ENCODE measurements at places on chromosomes 12 and 14.

- no peak for DNase-seq
These were observed 34.5 kb upstream of the GNG2 start for GRCh38 chr14:51825926-51826325.

DNA sequence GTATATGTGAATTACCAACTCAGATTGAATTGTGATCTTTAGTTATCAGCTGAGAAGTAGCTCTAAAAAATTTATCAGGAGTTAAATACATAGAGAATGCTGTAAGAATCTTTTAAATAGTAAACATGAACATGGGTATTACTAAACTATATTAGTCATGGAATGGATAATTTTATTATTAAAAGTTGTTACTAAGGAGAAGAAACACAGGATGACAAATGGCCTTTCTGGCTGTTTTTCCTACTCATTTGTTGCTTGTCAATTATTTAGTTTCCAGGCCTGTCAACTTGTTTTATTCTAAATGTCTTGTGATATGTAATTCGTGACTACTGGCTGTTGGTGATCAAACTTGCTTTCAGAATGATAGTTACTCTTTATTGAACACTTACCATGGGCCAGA lies 58.7 kb downstream of the KTN1 start:
- DNase-seq = no peak

DNA sequence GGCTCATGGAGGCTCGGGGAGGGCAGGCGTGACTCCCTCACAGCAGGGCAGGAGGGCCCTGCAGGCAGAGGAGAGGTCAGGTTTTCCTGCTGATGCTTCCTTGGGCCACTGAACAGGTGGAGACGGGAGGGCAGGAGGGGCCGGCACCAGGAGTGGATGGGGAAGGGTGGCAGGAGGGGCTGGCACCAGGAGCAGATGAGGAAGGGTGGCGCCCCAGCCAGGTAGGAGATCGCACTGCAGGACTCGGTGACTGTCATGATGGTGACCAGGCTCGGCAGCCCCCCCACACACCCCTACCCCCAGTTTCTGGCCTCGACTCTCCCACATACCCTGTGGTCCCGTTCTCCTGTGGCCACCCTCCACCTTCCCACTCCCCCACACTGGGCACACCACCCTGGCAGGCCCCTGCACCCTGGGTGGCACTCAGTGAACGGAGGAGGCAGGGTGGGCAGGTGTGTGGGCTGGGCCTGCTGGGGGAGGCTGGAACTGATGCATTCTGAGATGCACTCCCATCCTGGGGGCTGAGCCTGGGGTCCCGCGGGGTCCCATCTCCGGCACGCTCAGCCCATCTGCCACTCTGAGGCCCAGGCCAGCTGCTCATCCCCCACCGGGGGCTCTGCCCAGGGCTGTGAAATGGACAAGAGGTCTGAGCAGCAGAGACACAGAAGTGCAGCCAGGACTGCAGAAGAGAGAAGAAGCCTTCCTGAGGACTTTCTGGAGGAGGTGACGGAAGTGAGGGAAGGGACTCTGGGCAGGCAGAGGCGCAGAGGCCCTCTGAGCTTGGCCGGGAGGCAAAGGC lies 2.8 kb downstream of the NUDT14 start:
- no peak for DNase-seq

GRCh38 chr12:84874125-84874824 lies 38.3 kb downstream of the SLC6A15 start:
- peak; percentile 21 for DNase-seq

- no peak for DNase-seq
These were observed 519.8 kb upstream of the TMPO start for GRCh38 chr12:97995559-97995958.

DNA sequence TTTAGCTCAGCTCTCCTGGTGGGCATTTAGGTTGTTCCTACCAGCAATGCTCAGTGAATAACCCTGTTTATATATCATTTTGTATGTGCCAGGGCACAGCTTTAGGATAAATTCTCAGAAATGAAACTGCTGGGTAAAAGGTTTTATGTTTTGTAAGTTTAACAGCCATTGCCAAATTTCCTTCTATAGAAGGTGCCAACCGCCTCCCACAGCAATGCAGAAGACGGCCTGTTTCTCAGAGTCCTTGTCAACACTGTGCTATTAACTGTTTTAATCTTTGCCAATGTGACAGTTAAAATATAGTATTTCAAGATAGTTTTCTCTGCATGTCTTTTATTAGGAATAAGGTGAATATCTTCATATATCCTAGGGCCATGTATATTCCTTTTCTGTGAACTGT lies 65.0 kb downstream of the PPP1R13B start:
- DNase-seq = no peak

GRCh38 chr12:109529691-109530640 lies 43.3 kb downstream of the MMAB start:
- no peak for DNase-seq

DNA sequence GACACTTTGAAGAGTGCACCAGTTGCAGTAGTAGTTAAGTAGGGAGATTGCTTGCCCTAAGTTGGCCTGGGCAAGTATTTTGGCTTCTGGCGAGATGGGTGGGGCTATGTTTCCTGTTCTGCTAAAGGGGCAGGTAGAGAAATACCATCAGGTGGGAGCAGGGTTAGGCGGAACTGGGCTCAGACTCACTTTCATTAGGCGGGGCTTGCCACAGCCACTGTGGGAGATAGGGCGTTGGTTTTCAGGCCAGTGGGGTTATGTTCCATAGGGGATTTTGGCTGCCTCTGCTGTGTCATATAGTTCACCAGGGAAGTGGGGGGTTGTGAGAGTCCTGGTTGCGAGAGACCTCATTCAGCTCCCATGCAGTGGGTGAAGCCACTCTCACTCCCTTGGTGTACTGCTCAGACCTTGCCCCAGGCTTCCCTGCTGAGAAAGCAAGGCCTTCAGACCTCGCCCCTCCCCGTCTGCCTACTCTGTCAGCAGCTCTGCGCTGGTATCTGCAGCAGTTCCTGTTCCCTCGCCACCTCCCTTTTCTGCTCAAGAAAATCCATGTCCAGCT lies 43.3 kb downstream of the AEBP2 start:
- DNase-seq = no peak

DNA sequence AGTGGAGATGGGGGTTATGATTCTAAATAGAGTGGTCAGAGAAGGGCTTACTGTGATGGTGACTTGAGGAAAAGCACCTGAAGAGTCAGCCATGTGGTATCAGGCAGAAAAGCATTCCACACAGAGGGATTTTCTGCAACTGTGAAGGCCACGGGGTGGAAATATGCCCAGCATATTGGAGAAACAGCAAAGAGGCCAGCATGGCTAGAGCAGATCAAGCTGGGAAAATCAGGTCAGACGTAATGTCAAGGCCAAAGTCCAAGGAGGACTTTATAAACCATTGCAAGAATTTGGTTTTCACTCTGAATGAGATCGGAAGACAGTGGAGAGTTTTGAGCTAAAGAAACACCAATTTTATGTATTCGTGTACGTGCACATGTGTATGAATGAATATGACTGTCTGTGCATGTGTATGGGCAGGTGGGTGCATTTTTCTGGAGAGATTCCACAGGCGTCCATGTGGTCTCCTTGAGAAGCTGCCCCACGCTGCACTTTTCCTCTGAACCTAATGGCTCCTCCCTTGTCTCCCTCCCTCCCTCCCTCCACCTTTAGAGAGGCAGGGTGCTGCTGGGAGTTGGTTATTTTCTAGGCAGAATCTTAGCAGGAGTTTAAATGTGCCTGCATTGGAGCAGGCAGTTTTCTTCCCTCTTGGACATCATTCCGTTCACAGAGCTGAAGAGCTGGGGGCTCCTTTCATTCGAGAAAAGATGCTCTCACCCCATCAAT lies 97.4 kb upstream of the PPP4R3A start:
- no peak for DNase-seq

GRCh38 chr14:73995977-73996378 lies 23.1 kb downstream of the ENTPD5 start:
- DNase-seq = no peak

GRCh38 chr14:39396448-39396847 lies 35.8 kb downstream of the FBXO33 start:
- DNase-seq = no peak

- DNase-seq = peak; percentile 80
These were observed 336.0 kb downstream of the CEP128 start for GRCh38 chr14:80605536-80605935.

DNA sequence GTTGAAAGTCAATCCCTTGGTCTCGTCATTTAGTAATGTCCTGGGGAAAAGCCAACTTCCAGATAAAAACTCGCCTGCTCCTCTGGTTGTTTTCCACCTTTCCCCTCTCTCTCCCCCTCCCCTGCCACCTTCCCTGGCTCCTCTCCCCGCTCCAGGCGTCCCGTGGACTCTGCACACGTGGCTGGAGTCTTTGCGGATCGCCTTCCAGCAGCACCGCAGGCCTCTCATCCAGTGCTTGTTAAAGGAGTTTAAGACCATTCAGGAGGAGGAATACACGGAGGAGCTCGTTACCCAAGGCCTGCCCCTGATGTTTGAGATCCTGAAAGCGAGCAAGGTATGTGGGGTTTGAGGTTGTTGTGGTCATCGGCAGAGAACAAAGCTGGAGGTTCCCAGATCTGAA lies 65.8 kb upstream of the PWP1 start:
- no peak for DNase-seq

- peak; percentile 27 for DNase-seq
These were observed 44.0 kb downstream of the TAOK3 start for GRCh38 chr12:118328486-118329330.

DNA sequence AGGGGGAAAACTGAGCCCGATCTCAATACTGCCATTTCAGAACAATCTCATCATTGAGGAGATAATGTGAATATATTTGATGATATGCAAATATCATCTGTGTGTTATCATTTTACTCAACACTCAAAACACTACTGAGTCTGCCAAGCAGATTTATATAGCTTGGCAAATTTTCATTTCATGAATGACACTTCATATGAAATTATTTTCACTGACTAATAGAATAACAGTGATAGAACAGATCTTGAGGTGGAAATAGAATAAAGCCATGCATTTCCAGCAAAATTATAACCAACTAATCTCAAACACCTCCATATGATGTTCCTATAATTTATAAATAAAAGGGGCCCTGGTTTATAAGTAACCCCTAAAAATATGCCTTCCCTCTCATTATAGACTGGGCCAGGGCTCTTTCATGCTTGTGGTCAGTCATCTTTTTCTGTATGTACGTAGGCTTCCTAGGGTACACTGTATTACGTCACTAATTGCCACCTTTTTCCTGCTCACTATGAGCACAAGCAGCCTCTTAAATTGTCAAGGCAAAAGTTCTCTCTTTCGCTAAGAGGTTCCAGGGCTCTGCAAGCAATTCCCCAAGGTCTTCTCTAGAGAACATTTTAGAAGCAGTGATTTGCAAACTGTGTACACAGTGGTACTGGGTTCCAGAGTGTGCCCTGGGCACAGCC lies 197.1 kb upstream of the FOXN3 start:
- DNase-seq = no peak

GRCh38 chr14:97361181-97361580 lies 564.0 kb downstream of the VRK1 start:
- no peak for DNase-seq

GRCh38 chr12:83793616-83794015 lies 1106.9 kb downstream of the TMTC2 start:
- DNase-seq = no peak

DNA sequence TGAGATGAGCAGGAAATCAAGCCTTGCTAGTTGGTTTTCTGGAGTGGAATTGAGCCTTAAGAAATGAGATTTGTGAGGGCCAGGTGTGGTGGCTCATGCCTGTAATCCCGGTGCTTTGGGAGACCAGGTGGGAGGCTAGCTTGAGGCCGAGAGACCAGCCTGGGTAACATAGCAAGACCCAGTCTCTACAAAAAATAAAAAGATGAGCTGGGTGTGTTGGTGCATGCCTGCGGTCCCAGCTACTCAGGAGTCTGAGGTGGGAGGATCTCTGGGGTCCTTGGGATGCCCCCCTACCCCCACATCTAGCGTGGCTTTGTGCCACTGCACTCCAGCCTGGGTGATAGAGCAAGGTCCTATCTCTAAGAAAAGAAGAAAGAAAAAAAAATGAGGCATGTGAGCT lies 104.2 kb upstream of the RTL1 start:
- no peak for DNase-seq

- no peak for DNase-seq
These were observed 30.9 kb downstream of the CDKN1B start for GRCh38 chr12:12748044-12748443.

DNA sequence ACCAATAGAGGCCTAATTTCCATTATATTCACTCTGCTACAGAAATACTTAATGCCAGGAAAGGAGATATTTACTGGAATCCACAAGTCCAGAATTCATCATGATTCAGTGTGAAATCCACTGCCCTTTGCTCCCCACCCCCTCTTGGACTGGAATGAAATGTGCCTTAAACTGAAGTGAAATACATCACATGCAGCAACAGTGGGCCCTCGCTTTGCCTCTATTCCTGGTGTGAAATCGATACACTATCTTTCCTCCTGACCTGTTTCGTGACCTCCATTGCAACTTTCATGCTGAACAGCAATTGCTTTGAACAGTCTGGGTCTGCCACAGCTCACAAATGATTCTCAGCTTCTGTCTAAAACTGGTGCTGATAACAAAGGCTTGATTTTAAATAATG lies 100.6 kb downstream of the NPAS3 start:
- DNase-seq = peak; percentile 46

DNA sequence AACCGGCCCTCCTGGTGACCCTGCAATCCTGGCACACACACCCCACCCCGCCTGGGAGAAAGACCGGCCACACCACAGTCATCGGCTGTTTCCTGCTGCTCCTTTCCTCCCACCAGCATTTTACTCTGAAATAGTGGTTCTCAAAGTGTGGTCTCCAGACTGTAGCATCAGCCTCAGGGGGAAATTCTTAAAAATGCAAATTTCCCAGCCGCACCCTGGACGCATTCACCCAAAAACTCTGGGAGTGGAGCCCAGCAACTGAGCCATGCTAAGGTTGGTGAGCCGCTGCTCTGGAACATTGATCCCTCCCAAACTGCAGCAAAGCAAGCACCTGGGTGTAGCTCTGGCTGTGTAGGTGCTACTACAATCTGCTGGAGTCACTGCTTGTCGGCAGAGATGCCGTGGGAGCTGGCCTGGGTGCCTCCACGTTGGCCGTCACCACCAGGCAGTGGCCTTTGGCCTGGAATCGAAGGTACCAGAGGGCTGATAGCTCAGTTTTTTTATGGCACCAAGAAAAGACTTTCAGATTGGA lies 38.4 kb upstream of the BCL2L14 start:
- DNase-seq = no peak

GRCh38 chr14:35304812-35305462 lies 12.8 kb downstream of the PSMA6 start:
- DNase-seq = no peak

- no peak for DNase-seq
These were observed 94.1 kb downstream of the MSRB3 start for GRCh38 chr12:65372574-65372973.

DNA sequence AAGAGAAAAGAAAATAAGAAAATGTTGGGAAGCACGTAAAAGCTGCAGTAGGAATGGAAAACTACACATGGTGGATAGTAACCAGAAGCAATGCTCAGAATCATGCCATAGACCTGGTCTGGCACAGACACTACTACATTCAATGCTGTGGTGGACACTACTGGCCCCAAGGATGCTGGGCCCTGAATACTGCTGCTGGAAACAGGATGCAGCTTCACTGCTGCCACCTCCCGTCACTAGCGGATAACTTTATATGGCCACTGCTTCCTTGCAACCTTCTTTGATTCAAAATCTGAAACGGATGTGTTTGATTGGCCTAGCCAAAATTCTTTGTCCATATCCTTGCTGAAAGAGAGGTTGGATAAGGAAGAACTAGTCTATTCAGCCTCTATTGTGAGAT lies 30.7 kb downstream of the ADCY6 start:
- DNase-seq = no peak

GRCh38 chr12:53201639-53202038 lies 5.4 kb downstream of the ITGB7 start:
- DNase-seq = no peak

Measured in astrocyte (in vitro differentiated cells and primary cell).